ENCODE measurements at places on chromosomes 7 and 10. TPM values are rescaled to one million over a fixed set of nuclear protein-coding genes. Genes with fewer than 3 reads are reported as not detected.

GRCh38 chr10:14311206-14311957, 19.3 kb downstream of the FRMD4A start:
- no peak overlapping the region for H3K4me3 ChIP-seq
- no peaks in the 10 kb centered on the region for H3K36me3 ChIP-seq
- no peak overlapping the region for H3K27ac ChIP-seq
- peaks cover 8% of the 10 kb centered on the region for H3K4me1 ChIP-seq
- DNase-seq: no peak
- H3K27me3 ChIP-seq: peaks cover 6% of the 10 kb centered on the region

DNA sequence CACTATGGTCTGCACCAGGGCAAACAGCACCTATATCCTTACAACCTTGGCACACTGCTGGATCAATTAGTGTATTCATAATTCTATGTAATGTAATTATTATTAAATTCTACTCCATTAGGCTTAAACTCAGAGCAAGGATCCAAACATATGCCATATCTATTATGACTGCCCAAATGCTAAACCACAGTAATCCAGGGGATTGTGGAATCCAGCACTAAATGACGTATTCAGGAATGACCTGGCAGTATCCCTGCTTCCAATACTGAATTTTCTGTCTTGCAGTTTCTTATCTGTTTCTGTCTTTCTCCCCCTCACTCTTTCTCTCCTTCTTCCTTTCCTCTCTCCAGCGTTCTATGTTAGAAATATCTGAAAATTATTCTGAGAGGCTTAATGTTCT, 16.5 kb upstream of the UBE2D1 start:
- no peak overlapping the region for H3K27ac ChIP-seq
- no peak overlapping the region for H3K4me3 ChIP-seq
- no peaks in the 10 kb centered on the region for H3K36me3 ChIP-seq
- DNase-seq: no peak
- H3K27me3 ChIP-seq: no peaks in the 10 kb centered on the region

The EMX2 gene
- total RNA-seq: not detected

The SPDYE9 gene
- 0.13 TPM for total RNA-seq

- no peaks in the 10 kb centered on the region for H3K36me3 ChIP-seq
- H3K4me1 ChIP-seq: no peaks in the 10 kb centered on the region
- H3K27me3 ChIP-seq: peaks cover 2% of the 10 kb centered on the region
- H3K27ac ChIP-seq: no peak overlapping the region
These were observed 109.4 kb upstream of the ADAM12 start for GRCh38 chr10:126497672-126498071.

DNA sequence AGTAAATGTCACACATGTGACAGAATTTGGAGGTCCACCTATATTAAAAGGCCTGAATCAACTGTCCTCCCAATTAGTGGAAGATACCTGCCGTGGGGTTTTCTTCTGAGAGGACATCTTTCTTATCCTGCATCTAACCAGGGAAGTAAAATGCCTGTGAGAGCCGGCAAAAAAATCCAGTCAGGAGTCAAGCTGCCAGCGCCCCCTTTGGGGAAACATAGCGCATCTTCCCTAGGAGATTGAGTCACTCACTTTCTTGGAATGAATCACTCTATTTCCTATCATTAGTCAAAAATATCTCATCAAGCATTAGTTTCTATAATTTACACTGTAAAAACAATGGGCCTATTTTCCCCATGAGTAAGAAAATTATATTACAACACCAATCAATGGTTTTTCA, 66.4 kb upstream of the ANK3 start:
- no peak overlapping the region for H3K27ac ChIP-seq
- H3K4me1 ChIP-seq: peaks cover 14% of the 10 kb centered on the region
- H3K27me3 ChIP-seq: no peaks in the 10 kb centered on the region
- no peak overlapping the region for H3K4me3 ChIP-seq
- DNase-seq: peak; percentile 18

- DNase-seq: no peak
- H3K36me3 ChIP-seq: no peaks in the 10 kb centered on the region
- H3K27me3 ChIP-seq: no peaks in the 10 kb centered on the region
- H3K4me3 ChIP-seq: no peak overlapping the region
These were observed 359.0 kb upstream of the CHRM2 start for GRCh38 chr7:136509466-136509865.

The HTR7 gene
- 7.3 TPM for total RNA-seq

DNA sequence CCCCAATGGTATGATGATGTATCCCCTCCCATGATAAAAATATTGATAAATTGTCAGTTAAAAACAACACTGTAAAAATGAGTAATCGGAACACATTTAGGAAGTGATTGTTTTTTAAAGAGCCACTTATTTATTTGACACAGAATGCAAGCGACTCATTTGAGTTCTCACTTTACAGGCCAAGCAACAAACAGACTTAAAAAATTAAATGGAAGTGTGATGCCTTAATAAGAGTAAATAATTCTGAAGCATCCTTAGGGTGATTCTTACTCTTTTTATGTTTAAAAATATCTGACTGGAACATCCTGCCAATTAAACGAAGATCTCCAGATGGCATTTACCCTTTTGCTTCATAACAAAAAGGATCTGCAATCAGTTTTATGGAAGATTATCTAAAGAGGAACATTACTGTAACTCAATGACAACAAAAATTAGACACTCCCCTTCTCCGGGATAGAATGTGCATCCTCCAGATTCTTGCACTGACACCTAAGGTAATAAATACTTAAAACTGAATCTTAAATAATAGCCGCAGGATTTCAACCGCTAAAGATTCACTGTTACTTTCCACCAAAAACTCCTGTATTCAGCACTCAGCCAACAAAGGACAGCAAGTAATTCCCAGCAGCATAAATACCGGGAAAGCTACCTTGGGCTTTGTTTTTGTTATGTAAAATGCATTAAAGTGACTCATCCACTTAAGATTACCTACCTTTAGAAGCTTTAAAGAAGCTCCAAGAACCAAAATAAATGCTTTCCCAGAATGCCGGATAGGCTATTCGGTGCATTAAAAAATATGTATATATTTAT, 1.7 kb downstream of the CACNA2D1 start:
- H3K4me1 ChIP-seq: peaks cover 9% of the 10 kb centered on the region
- H3K36me3 ChIP-seq: no peaks in the 10 kb centered on the region
- H3K27ac ChIP-seq: peak overlapping the region; percentile 65
- H3K4me3 ChIP-seq: peak overlapping the region; percentile 94
- peaks cover 6% of the 10 kb centered on the region for H3K27me3 ChIP-seq

The ALOX5 gene
- 0.18 TPM for total RNA-seq

- no peaks in the 10 kb centered on the region for H3K4me1 ChIP-seq
- DNase-seq: no peak
These were observed 142.9 kb downstream of the RAB11FIP2 start for GRCh38 chr10:117903854-117904253.

- H3K4me1 ChIP-seq: peaks cover 13% of the 10 kb centered on the region
- no peak overlapping the region for H3K4me3 ChIP-seq
- H3K27ac ChIP-seq: no peak overlapping the region
- no peaks in the 10 kb centered on the region for H3K27me3 ChIP-seq
These were observed 55.9 kb downstream of the DIP2C start for GRCh38 chr10:633279-634245.

GRCh38 chr7:53110425-53110824, 75.0 kb downstream of the POM121L12 start:
- no peaks in the 10 kb centered on the region for H3K4me1 ChIP-seq
- no peak overlapping the region for H3K27ac ChIP-seq
- no peaks in the 10 kb centered on the region for H3K36me3 ChIP-seq
- H3K27me3 ChIP-seq: peaks cover 3% of the 10 kb centered on the region

DNA sequence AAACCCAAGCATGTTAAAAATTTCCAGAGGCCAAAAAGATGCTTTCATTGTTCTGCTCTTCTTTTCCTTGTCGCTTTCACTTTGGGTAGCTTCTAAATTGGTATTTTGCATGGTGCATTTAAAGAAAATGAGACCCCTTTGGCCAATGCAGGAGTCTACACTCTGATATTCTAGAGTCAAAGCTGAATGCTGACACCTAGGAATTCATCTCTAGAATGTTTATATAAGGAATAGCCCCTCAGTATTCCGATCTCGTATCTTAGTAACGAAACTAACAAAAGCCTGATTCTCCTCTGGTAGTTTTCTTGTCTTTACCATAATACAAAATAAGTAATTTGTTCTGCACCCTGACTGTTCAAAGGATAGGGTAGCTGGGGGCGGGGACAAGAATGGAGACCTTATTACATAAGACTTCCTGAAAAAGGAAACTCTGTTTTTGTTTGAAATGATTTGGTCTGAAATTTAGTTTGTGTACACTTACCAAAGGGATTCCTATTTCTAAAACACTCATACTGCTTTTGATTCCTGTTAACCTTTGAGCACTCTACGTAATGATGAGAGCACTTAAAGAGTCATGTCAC, 17.1 kb downstream of the IKZF1 start:
- DNase-seq: no peak
- no peaks in the 10 kb centered on the region for H3K36me3 ChIP-seq
- no peak overlapping the region for H3K4me3 ChIP-seq
- H3K4me1 ChIP-seq: peaks cover 3% of the 10 kb centered on the region
- H3K27me3 ChIP-seq: no peaks in the 10 kb centered on the region
- H3K27ac ChIP-seq: no peak overlapping the region

The ITIH5 gene
- total RNA-seq: 0.36 TPM

DNA sequence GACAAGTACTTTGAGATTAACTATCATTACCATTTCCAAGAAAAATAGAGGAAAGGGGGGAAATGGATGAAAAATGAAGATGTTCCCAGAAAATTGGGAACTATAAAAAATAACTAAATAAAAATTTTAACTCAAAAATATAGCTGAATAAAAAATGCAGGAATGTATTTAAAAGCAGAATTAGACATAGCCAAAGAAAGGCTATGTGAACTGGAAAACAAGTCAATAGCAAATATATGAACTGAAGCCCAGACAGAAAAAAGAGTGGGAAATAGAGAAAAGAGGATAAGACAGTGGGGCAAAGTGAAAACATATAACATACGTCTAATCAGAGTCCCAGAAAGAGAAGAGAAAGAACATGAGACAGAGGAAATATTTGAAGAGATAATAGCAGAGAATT, 10.3 kb downstream of the PPP1R3C start:
- no peaks in the 10 kb centered on the region for H3K36me3 ChIP-seq
- H3K4me3 ChIP-seq: no peak overlapping the region
- H3K4me1 ChIP-seq: no peaks in the 10 kb centered on the region
- DNase-seq: no peak
- H3K27ac ChIP-seq: no peak overlapping the region

DNA sequence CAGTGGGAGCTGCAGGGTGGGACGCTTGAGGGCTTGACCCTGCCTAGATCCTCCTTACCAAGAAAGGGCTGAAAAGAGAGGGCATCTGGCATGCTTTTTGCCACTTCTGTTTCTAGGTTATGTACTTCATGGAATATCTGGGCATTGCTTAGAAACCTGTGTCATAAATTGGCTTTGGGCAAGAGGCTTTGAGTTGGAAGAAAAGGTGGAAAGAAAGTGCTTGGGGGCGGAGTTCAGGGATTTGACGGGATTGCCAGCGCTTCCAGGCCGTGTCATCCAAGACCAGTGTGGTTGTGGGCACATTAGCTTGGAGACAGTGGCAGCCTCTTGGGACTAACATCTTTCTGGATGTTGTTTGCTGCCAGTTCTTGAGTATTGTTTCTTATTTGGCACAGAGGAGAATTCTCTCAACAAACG, 825 bp downstream of the ZNF862 start:
- H3K4me1 ChIP-seq: peaks cover 19% of the 10 kb centered on the region
- no peak overlapping the region for H3K27ac ChIP-seq
- DNase-seq: no peak
- H3K36me3 ChIP-seq: peaks cover 5% of the 10 kb centered on the region

GRCh38 chr7:118352867-118353453, 128.5 kb downstream of the ANKRD7 start:
- no peaks in the 10 kb centered on the region for H3K27me3 ChIP-seq
- no peak for DNase-seq
- no peak overlapping the region for H3K4me3 ChIP-seq
- H3K36me3 ChIP-seq: no peaks in the 10 kb centered on the region
- H3K27ac ChIP-seq: no peak overlapping the region
- H3K4me1 ChIP-seq: peaks cover 5% of the 10 kb centered on the region

DNA sequence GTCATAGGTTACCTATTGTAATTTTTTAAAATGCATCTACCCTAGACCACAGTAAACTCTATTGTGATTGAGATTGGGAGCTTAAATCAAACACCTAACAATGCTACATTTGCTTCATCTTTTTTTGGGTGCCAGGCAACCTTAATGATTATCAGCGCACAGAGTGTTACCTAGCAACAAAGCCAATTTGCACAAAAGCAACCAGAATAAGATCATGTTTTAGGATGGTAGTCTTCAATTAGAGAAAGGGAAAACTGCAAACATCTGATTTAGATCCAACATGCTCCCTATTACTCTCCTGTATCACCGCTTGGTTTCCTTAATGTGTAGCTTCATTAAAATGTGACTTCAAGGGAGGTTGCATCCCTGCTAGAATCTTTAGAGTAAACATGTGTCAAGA, 226.9 kb downstream of the ABCA13 start:
- no peaks in the 10 kb centered on the region for H3K27me3 ChIP-seq
- H3K36me3 ChIP-seq: no peaks in the 10 kb centered on the region
- no peak for DNase-seq
- H3K4me1 ChIP-seq: no peaks in the 10 kb centered on the region
- no peak overlapping the region for H3K27ac ChIP-seq

- H3K4me3 ChIP-seq: no peak overlapping the region
- no peak for DNase-seq
- no peaks in the 10 kb centered on the region for H3K27me3 ChIP-seq
These were observed 62.6 kb downstream of the DOCK4 start for GRCh38 chr7:112143582-112143981.

- no peak overlapping the region for H3K27ac ChIP-seq
- DNase-seq: no peak
- H3K4me3 ChIP-seq: no peak overlapping the region
- H3K36me3 ChIP-seq: peaks cover 37% of the 10 kb centered on the region
These were observed 19.8 kb downstream of the KBTBD2 start for GRCh38 chr7:32871624-32872371.

The GPR26 gene
- 0.05 TPM for total RNA-seq

GRCh38 chr7:155754165-155754564, 58.1 kb downstream of the SHH start:
- peaks cover 2% of the 10 kb centered on the region for H3K27me3 ChIP-seq
- DNase-seq: no peak
- H3K27ac ChIP-seq: no peak overlapping the region
- peaks cover 9% of the 10 kb centered on the region for H3K36me3 ChIP-seq

The PAX2 gene
- total RNA-seq: 17.4 TPM

- H3K27me3 ChIP-seq: peaks cover under 1% of the 10 kb centered on the region
- no peak overlapping the region for H3K4me3 ChIP-seq
- no peaks in the 10 kb centered on the region for H3K4me1 ChIP-seq
- no peaks in the 10 kb centered on the region for H3K36me3 ChIP-seq
These were observed 17.4 kb upstream of the BAIAP2L1 start for GRCh38 chr7:98418271-98418635.

The LAMB1 gene
- total RNA-seq: 453 TPM

DNA sequence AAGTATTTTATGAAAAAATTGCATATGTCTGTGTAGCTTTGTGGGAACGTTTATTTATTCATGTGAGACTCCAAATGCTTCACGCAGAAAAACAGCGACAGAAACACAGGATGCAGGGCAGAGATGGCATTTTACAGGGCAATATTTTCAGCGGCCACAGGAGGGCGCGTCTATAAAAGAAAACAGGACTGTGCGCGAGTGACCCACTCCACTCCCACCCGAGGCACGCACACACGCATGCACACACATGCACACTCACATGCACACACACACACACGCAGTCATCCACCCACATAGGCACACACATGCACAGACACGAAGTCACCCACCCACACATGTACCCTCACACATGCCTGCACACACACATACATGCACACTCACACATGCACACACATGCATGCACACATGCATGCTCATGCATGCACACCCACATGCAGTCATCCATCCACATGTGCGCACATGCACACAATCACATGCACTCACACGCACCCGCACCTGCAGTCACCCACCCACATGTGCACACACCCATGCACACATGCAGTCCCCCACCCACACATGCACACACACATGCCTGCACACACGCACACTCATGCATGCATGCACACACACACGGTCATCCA, 96.3 kb downstream of the DNAJB6 start:
- peak overlapping the region; percentile 47 for H3K4me3 ChIP-seq
- peak; percentile 38 for DNase-seq
- H3K36me3 ChIP-seq: peaks cover 17% of the 10 kb centered on the region
- H3K4me1 ChIP-seq: peaks cover 10% of the 10 kb centered on the region
